ENCODE measurements at places on chromosomes 1 and 21.
A peak's percentile ranks its signal among the peaks of the same experiment; 100 is the strongest.

DNA sequence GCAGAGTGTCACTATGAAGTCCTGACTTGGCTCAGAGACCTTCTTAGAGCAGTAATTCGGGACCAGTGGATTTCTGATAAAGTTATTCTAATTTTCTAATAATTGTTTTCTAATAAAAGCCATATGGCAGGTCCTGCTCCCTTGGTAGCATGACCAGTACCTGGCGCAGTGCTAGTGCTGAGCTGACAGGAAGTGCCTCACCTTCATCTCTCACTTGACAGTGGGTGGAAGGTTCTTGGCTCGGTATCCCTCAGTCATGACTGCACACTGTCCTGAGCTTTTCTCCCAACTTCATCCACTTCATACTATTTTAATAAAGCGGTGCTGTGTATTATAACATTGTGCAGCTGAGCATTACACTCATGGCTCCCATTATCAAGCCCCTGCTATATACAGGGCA, 14.1 kb downstream of the VANGL1 start:
- DNase-seq: no peak

DNA sequence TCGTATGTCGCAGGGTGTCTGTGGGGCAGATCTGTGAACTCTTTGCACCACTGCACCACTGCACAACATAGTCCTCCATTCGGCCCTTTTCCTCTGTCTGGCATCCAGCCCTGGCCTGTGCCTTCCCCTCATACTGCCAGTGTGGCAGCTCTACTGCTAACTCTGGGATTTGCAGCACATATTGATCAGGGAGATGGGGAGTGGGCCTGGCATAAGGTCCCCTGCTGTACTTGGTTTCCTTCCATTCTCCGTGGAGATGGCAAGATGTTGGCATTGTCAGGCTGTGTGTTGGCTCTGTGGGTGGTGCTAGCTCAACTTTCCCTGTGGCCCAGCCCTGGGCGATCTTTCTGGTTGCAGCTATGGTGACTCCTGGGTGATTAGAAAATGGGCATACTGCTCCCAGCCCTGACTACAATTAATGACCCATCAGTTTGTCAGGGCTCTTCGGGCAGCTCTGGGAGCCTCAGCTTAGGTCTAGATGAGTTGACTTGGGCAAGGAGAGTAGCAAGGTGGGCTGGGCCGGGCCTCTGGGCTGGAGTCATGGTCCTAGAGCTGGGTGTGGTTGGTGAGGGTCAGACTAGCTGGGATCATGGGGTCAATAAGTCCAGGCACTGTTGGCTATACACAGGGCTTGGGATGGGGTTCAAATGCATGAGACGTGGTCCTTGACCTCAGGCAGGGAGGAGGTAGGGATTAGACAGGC, 11.4 kb downstream of the PTPRU start:
- DNase-seq: no peak

- no peak for DNase-seq
Observed at GRCh38 chr1:178543290-178543607, 30.3 kb downstream of the TEX35 start.

- no peak for DNase-seq
Observed at GRCh38 chr1:30984165-30984889, 75.8 kb upstream of the SDC3 start.

DNA sequence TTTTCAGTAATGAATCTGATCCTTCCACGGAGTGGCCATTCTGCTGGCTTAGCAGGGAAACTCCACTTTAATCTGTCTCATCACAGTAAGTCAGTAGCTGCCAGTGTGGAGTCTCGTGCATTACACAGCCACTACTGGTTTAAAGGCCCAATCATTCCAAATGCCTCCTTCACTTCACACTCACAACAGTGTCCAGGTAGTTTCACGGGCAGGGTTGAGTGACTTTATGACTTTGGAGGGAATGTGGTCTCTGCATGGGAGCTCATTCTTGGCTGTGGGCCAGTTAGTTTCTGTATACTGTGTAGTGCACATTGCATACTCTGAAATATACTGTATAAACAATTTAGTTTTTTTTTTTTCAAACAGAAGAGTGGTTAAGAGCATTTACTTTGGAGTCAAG, 34.6 kb upstream of the C1orf87 start:
- peak; percentile 36 for DNase-seq

- DNase-seq: no peak
Observed at GRCh38 chr1:245588116-245588639, 433.4 kb downstream of the KIF26B start.

- DNase-seq: peak; percentile 89
Observed at GRCh38 chr21:29164323-29164942, 34.0 kb downstream of the MAP3K7CL start.

GRCh38 chr21:25735646-25736597, 1.1 kb downstream of the GABPA start:
- DNase-seq: peak; percentile 91
